ENCODE measurements at places on chromosomes 7 and 10.

- H3K4me1 ChIP-seq, result peaks cover 41% of the 10 kb centered on the region
- peak; percentile 25 for DNase-seq
- H3K27ac ChIP-seq, result peak overlapping the region; percentile 74
- H3K4me3 ChIP-seq, result peak overlapping the region; percentile 46
Measured at GRCh38 chr10:84523526-84523925, 195.1 kb downstream of the CCSER2 start.

DNA sequence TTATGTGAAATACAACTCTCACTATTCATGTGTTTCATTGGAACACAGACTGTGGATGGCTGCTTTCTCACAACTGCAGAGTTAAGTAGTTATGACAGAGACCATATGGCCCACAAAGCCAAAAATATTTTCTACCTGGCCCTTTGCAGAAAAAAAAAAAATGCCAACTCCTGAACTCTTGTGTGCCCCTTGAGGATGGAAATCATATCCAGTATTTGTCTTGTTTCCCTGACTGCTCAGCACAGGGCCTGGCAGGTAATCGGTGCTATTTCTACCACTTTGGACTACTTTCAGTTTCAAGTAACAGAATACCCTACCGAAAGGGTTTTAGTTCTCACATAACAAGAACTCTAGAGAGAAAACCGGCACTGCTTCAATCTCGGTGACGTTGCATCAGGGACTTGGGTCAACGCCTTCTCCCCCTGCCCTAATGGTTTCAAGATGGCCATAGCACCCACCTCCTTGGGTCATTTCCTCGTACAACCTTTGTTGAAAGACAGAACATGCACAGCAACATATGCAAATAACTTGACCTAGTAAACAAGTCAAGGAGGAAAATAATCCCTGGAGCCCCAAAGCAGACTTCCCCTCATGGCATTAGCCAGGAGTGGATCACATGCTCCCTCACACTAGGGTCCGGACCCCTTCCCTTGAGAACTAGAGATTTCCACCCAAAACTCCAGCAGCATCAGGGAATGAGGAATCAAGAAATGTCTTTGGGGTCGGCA lies 11.8 kb upstream of the GPNMB start:
- no peak overlapping the region for H3K4me3 ChIP-seq
- peaks cover 30% of the 10 kb centered on the region for H3K4me1 ChIP-seq
- peak overlapping the region; percentile 45 for H3K27ac ChIP-seq
- DNase-seq, result no peak

- H3K4me3 ChIP-seq, result no peak overlapping the region
- no peaks in the 10 kb centered on the region for H3K36me3 ChIP-seq
- H3K27ac ChIP-seq, result no peak overlapping the region
- DNase-seq, result no peak
Measured at GRCh38 chr7:4191046-4191445, 491.0 kb upstream of the FOXK1 start.

- H3K27ac ChIP-seq, result peak overlapping the region; percentile 37
- H3K27me3 ChIP-seq, result peaks cover 43% of the 10 kb centered on the region
- no peak for DNase-seq
- H3K4me3 ChIP-seq, result no peak overlapping the region
- H3K4me1 ChIP-seq, result peaks cover 66% of the 10 kb centered on the region
Measured at GRCh38 chr10:13441476-13441875, 87.3 kb downstream of the BEND7 start.

- H3K27me3 ChIP-seq, result no peaks in the 10 kb centered on the region
- no peaks in the 10 kb centered on the region for H3K4me1 ChIP-seq
- no peak overlapping the region for H3K4me3 ChIP-seq
- DNase-seq, result no peak
Measured at GRCh38 chr10:31906039-31906438, 22.6 kb downstream of the ARHGAP12 start.

DNA sequence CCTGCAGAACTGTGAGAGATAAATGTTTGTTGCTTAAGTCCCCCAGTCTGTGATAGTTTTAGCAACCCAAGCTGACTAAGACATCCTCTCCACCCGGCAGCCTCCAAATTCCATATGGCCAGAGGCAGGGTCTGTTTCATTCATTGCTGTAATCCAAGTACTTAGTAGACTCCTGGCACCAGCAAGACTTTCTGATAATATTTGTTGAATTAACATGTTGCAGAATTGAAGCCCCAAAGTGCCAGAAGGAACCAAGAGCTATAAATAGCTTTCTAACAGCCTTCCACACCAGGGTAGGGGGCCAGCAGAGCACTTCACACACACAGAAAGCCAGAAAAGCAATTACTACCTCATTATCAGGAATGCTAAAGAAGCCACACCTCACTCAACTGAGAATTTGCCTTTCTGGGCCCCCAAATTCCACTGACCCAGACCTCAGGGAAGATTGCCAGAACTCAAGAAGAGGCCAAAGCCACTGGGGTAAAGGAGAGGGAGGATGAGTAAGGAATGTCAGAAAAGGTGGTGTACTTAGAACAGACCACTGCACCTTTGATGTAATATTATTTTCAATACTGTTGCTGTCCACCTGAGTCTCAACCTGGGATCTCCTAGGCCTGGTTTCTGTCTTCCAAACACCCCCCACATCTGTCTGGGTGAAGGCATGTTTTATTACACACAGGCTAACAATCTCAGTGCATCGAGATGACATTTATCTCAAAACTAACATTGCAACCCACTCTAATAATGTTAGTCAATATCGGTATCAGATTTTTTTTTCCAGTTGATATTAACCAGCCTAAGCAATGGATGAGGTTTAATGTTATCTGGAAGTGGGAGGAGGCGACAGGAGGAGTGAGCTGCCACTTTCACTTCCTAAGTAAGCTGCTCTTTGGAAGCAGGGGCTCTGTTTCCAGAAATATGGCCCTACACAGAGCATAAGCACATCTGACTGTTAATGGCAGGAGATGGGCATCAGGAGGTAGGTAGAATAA lies 5.5 kb downstream of the NOD1 start:
- no peak for DNase-seq
- H3K4me1 ChIP-seq, result peaks cover 56% of the 10 kb centered on the region
- no peaks in the 10 kb centered on the region for H3K36me3 ChIP-seq
- peaks cover 3% of the 10 kb centered on the region for H3K27me3 ChIP-seq
- no peak overlapping the region for H3K4me3 ChIP-seq
- H3K27ac ChIP-seq, result no peak overlapping the region

DNA sequence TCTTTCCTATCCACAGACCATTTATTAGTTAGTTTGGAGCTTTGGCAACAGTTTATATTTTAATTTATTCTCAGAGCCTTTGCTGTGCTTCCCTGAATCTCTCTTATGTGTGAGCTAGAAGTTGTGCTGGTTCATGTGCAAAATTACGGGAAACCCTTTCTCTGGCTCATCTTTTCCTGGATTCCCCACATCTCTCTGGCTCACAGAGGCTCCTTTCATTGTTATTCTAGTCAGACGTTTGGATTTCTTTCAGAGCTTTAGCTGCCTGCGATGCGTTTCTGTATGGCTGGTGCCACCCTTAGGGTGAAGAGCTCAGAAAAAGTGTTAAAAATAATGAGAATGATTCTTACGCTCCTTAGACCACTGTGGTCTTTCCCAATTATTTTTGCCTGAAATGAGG lies 53.3 kb downstream of the TPST1 start:
- peaks cover 7% of the 10 kb centered on the region for H3K4me1 ChIP-seq
- no peak for DNase-seq
- H3K36me3 ChIP-seq, result peaks cover 2% of the 10 kb centered on the region
- no peaks in the 10 kb centered on the region for H3K27me3 ChIP-seq

GRCh38 chr10:124685261-124685660 lies 58.9 kb downstream of the FAM53B start:
- no peak overlapping the region for H3K4me3 ChIP-seq
- no peaks in the 10 kb centered on the region for H3K27me3 ChIP-seq
- no peak for DNase-seq

- peaks cover 7% of the 10 kb centered on the region for H3K4me1 ChIP-seq
- H3K36me3 ChIP-seq, result no peaks in the 10 kb centered on the region
- H3K4me3 ChIP-seq, result no peak overlapping the region
- H3K27ac ChIP-seq, result no peak overlapping the region
- H3K27me3 ChIP-seq, result peaks cover 3% of the 10 kb centered on the region
Measured at GRCh38 chr7:146728611-146729010, 612.0 kb downstream of the CNTNAP2 start.

- H3K27me3 ChIP-seq, result no peaks in the 10 kb centered on the region
- H3K36me3 ChIP-seq, result no peaks in the 10 kb centered on the region
- no peaks in the 10 kb centered on the region for H3K4me1 ChIP-seq
- H3K4me3 ChIP-seq, result no peak overlapping the region
Measured at GRCh38 chr7:158248816-158249215, 338.8 kb downstream of the PTPRN2 start.

DNA sequence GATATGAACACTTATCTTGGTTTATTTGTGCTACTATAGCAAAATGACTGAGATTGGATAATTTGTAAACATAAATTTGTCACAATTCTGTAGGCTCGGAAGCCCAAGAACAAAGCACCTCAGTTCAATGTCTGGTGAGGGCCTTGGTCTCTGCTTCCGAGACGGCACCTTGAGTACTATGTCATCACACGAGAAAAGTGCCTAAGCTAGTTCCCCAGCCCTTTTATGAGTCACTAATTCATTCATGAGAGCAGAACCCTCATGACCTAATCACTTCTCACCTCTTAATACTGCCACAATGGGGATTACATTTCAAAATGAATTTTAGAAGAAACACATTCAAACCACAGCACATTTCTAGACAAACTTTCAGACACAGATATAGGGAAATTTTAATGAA lies 52.0 kb upstream of the PRSS1 start:
- no peaks in the 10 kb centered on the region for H3K4me1 ChIP-seq
- no peak overlapping the region for H3K4me3 ChIP-seq
- no peak for DNase-seq
- no peak overlapping the region for H3K27ac ChIP-seq

DNA sequence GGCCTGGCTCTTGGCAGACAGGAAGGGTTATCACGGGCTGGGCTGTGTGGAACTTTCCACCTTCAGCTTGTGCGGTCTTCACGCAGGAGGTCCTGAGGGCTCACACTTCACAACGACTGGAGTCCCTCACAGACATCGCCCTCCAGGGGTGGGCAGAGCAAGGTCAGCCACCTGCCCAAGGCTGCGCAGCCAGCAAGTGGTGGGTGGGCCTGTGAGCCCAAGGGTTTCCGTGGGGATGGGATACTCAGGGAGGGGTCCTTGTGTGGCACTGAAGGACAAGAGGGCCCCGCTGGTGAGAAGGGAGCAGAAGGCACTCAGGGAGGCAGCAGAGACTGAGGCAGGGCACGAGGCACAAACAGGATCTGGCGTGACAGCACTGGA lies 22.0 kb downstream of the PDIA4 start:
- H3K4me1 ChIP-seq, result no peaks in the 10 kb centered on the region
- no peak for DNase-seq
- H3K36me3 ChIP-seq, result peaks cover 57% of the 10 kb centered on the region
- peak overlapping the region; percentile 78 for H3K27ac ChIP-seq

DNA sequence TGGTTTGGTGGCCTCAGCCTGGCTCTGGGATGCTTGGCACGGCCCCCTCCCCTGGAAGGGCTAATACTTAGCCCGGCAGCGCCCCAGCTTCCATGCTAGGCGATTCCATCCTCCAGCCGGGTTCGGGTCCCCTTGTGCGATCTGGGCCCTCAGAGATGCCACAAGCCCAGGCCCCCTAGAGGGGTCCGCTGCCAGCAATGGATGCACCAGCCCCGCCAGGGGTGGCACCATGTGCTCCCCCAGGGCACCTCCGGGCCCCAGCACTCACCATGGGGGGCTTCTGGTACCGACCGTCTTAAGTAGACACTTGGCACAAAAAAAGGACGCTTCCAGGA lies 125.7 kb upstream of the KCTD7 start:
- no peak for DNase-seq
- peaks cover 6% of the 10 kb centered on the region for H3K4me1 ChIP-seq
- H3K4me3 ChIP-seq, result no peak overlapping the region
- no peak overlapping the region for H3K27ac ChIP-seq
- no peaks in the 10 kb centered on the region for H3K27me3 ChIP-seq
- H3K36me3 ChIP-seq, result no peaks in the 10 kb centered on the region

GRCh38 chr10:112585960-112586359 lies 138.9 kb downstream of the VTI1A start:
- no peaks in the 10 kb centered on the region for H3K4me1 ChIP-seq
- no peak overlapping the region for H3K27ac ChIP-seq
- DNase-seq, result no peak
- H3K36me3 ChIP-seq, result no peaks in the 10 kb centered on the region
- H3K27me3 ChIP-seq, result no peaks in the 10 kb centered on the region

- no peaks in the 10 kb centered on the region for H3K27me3 ChIP-seq
- no peak overlapping the region for H3K4me3 ChIP-seq
- peak; percentile 1 for DNase-seq
- no peak overlapping the region for H3K27ac ChIP-seq
- H3K4me1 ChIP-seq, result peaks cover 18% of the 10 kb centered on the region
- H3K36me3 ChIP-seq, result no peaks in the 10 kb centered on the region
Measured at GRCh38 chr7:30923009-30923773, 11.5 kb downstream of the AQP1 start.

GRCh38 chr10:80202934-80203834 lies 2.2 kb downstream of the ANXA11 start:
- H3K4me3 ChIP-seq, result peak overlapping the region; percentile 46
- no peaks in the 10 kb centered on the region for H3K36me3 ChIP-seq
- H3K27ac ChIP-seq, result no peak overlapping the region
- H3K4me1 ChIP-seq, result peaks cover 40% of the 10 kb centered on the region

DNA sequence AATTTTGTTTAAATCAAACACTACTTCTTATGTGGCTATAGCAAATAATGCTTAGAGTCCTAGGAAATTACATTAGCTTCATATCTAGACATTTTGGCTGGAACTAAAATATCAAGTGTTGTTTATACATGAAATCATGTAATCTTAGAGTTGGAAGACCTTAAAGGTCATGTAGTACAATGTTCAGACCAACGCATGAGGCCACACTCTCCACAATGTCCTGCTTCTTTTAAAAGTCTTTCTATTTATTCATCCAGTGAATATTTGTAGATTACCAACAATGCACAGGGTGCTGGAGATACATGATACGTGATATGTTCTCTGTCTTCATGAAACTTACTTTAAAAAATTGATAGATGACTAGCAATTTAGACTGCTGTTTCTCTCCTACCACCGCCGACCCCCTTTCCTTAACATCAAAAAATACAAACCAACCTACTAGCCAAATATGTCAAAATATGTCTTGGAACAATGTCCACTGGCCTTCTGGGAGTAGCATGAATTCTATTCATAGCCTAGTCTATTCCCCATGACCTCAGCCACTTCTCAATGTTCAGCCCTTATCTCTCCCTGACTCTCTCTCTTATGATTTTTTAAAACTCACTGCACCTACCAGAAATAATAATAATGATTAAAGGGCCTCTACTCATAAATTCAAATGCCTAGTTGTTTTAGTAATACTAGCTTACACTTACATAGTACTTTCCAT lies 59.5 kb upstream of the CAV2 start:
- no peaks in the 10 kb centered on the region for H3K27me3 ChIP-seq
- no peak for DNase-seq
- H3K4me1 ChIP-seq, result no peaks in the 10 kb centered on the region
- no peak overlapping the region for H3K4me3 ChIP-seq

GRCh38 chr10:46539596-46540411 lies 16.7 kb downstream of the GPRIN2 start:
- DNase-seq, result peak; percentile 1
- H3K36me3 ChIP-seq, result no peaks in the 10 kb centered on the region

DNA sequence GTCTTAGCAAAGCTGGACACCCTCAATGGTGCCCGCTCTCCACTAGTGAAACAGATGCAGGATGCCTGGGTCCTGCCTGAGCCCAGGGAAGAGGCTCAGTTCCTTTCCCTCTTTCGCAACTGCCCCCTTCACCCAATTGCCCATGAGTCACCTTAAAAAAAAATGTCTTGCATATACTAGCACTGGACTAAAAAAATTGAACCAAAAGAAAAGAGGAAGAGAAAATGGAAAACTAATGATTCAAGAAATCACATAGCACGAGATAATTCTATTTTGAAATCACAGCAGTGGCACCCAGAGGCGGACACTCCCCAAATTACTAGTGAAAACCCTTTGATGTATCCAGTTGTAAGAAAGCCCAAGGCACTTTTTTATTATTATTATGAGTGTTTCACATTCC lies 972.5 kb downstream of the LRMDA start:
- H3K27ac ChIP-seq, result no peak overlapping the region
- no peak overlapping the region for H3K4me3 ChIP-seq
- peaks cover 13% of the 10 kb centered on the region for H3K4me1 ChIP-seq
- DNase-seq, result no peak
- peaks cover 26% of the 10 kb centered on the region for H3K36me3 ChIP-seq

Measured in nephron progenitor cell (in vitro differentiated cells).